ENCODE measurements at places on chromosomes 7 and 10.
A peak's percentile ranks its signal among the peaks of the same experiment; 100 is the strongest.

DNA sequence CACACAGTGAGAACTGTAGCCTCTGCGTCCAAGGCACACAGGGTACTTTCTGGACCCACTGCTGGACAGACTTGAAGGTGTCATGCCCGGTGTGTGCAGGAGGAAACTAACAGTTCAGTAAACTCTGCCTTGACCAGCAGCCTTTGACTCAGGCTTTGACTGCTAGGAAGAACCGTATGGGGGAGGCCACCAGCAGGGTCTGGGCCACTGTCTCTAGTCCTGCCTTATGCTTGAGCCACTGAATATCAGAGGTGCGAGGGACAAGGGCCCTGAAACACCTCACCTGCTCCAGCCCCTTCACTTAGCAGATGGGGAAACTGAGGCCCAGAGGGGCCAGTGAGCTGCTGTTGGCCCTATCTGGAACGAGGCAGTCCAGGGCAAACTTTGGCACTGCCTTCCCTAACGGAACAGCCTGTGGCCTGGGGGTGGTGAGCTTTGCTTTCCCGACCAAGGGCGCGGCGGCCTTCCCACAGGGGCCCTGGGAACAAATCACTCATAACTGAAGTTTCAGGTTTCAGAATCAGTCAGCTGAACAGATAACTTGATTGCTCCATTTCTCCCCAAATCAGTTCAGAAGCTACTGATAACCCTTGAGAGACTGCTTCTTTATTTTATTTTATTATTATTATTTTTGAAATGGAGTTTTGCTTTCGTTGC lies 130.0 kb downstream of the FAM53B start:
- DNase-seq = no peak

GRCh38 chr10:71766717-71767419 lies 6.5 kb downstream of the VSIR start:
- DNase-seq = peak; percentile 98

DNA sequence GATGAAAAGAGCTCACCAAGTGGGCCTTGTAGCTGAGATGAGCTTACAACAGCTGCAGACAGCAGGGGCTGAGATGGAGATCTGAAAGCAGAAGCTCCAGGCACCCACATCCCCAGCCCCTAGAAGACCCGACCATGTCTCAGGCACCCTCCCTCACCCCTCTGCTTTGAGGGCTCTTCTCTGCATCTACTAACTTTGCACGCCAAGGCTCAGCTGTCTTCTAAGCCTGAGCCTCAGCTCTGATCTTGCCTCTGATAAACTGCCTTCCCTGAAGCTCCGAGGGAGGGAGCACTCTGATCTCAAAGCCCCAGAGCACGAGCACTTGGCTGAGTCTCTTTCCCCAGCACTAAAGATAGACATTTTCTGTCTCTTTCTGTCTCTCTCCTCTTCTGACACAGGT lies 42.0 kb downstream of the ANXA8 start:
- DNase-seq = no peak

GRCh38 chr7:114084002-114084471 lies 165.2 kb upstream of the PPP1R3A start:
- DNase-seq = no peak

DNA sequence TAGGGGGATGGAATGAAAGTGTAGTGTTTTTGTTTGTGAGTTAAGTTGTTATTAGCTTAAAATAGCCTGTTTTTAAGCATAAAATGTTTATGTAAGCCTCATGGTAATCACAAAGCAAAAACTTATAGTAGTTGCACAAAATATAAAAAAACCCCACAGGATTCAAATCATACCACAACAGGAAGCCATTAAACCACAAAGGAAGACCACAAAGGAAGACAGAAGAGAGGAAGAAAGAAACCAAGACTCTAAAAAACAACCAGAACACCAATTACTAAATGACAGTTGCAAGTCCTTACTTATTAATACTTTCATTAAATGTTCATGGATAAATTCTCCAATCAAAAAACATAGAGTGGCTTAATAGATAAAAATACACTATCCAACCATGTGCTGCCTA lies 63.6 kb downstream of the ANKRD7 start:
- DNase-seq = no peak

DNA sequence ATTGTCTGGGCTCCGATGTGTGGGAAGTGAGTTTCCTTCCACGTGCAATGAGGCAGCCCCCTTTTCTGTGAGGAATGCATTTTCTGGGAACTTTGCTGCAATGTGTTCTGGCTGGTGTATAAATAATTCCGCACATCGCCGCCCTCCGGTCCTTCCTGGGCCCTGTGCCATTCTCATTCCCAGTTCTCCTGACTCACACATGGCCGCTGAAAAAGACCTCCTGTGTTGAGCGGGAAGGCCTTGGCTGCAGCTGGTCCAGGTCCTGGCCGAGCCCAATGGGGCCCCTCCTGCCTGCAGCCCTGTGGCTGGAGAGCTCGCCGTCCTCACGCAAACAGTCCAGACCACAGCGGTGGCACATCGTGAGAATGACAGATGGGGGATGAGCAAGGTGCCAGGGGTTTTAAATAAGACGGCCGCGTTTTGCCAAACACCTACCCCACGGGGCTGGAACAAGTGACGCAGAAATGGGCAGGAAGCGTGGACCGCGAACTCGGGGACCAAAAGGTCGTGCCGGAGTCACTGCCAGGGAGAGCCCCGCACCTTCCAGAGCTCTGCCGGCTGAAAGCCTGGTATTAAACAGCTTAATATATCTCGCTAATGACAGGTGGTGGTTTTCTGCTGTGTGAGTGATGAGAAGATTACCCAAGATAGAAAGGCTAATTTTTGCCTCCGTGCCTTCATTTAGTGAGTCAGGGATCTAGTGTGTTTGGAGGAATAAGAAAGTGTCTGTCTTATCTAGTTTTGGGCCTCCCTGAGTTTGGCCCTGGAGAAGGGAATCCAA lies 37.0 kb downstream of the FAM20C start:
- DNase-seq = peak; percentile 98

- DNase-seq = no peak
Measured at GRCh38 chr10:8404721-8405120, 350.2 kb downstream of the GATA3 start.

DNA sequence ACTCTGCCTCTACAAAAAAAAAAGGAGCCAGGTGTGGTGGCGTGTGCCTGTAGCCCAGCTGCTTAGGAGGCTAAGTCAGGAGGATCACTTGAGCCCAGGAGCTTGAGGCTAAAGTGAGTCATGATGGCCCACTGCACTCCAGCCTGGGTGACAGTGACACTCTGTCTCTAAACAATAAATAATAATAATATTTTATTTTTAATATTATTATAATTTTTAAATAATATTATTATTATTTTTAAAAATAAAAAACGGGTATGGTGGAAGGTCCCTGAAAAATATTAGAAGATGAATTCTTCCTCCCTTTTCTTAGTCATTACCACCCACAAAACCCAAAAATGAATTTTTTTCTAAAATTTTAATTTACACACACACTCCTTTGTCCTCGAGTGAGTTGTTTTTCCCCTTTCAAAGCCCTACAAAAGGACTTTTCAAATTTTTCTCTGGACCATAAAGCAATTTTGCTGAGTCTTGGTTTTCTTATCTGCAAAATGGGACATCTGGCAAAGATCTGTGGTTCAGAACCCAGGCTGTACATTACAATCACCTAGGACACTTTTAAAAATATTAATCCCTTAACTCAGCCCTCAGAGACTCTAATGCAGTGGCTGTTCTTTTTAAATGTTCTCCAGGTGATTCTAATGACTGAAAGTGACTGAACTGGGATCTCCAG lies 174.0 kb upstream of the NEBL start:
- DNase-seq = no peak

All from osteoblast (primary cell).